ENCODE measurements at places on chromosomes 13 and 19.

DNA sequence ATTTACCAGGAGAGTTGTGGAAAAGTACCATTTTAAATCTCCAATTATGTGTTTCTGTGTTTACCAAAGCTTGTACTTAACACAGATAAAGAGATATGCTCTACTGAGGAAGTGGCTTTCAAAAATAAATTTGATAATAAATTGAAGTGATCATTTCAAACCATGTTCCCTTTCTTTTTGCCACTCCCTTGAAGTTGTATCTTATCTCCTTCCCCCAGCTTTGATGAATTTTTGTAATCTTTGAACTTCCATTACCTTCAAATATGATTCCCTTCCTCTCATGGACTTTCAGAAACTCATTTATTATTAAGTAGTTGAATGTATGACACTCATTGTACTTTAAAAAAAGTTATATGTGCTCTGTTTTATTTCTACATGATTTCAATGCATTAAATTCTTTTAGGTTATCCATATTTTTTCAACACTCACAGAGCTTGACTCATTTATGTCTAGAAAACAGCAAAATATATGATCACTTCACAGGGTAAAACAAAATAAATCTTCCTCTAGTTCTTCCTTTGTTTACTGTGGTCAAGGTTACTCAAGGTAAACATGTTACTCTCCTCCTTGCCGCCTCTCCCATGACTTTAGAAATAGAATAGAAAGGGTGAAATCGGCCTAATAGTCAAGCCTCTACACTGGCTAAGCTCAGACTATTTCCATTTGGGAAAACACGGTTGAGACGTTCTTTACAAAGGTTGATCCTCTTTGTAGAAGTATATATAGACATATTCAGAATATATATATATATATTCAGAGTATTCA lies 251.2 kb upstream of the SPRY2 start:
- no peak for DNase-seq

DNA sequence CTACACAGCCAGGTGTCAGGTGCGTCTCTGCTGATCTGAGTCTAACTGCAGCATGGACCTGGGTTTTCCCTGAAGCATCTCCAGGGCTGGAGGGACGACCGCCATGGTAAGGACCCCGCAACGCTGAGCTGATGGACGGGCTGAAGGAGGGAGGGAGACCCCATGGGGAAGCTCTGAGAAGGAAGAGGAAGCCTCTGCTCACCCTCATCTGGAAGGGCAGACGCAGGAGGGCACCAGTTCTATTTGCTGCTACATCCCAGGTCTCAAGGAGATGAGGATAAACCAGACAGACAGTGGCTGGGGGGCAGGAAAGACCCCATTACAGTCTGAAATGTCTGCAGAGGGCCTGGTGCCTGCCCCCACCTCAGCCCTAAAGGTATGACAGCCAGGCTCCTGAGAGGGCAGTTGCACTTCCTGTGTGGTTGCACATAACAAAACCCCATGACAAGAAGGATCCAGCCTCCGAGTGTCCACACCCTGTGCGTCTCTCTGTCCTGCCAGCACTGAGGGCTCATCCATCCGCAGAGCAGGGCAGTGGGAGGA lies at the start of gene LILRA2:
TSS of gene LILRA2 (plus strand) at position 461 of the 543 bp plus-strand sequence. CDS start 89 bp downstream, outside the sequence.
- no peak for DNase-seq

DNA sequence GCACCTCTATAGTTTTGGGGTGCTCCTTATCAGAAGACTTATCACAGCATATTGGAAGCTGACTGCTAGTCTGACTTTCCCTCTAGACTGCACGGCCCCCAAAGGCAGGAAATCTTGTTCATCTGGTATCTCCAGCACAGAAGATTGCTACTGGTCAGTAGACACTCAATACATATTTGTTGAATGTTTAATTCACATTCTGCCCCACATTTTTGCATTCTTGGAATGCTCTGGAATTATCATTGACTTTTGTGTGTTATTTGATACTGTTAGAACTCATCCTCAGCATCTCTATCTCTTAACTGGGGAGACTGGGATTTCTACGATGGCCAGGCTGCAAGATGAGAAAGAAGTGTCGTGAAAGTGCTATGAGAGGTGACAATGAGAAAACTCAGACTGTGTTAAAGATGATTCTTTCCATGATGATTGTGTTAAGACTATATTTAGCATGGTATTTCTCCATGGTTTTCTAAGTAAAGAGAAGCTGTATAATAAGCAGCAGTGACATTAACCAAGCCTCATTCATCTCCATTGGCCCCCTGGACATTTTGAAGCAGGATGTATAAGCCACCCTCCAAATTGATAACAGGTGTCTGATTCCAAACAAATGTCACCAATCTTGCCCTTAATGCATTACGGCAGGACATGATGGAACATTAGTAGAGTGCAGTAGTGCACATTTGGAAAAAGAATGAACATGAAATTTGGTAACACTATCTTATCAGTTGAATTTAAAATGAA lies 440.9 kb downstream of the RFC3 start:
- no peak for DNase-seq

- no peak for DNase-seq
Observed at GRCh38 chr13:50584856-50585580, 258.5 kb downstream of the DLEU7 start.

GRCh38 chr13:20438801-20439200 lies 86.9 kb downstream of the CRYL1 start:
- DNase-seq: no peak

DNA sequence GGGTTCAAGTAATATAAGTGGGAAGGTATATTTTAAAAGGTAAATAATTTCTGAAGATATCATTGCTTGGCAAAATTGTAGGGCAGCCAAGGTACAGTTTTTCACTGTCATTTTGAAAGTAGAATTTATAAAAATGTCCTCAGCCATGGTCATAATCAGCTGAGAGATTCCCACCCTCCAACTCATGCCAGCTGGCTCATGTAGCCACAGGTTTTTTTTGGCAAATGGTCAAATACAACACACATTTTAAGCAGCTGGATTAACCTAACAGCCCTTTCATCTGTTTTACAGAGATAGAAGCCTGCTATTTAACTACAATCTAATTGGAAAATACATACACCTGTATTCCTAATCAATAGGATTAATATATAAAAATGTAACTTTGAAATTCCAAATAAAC lies 619.2 kb upstream of the SGCG start:
- no peak for DNase-seq

- no peak for DNase-seq
Observed at GRCh38 chr13:33828431-33829129, 10.6 kb downstream of the RFC3 start.

GRCh38 chr19:29631450-29631849 lies 25.4 kb downstream of the POP4 start:
- no peak for DNase-seq

DNA sequence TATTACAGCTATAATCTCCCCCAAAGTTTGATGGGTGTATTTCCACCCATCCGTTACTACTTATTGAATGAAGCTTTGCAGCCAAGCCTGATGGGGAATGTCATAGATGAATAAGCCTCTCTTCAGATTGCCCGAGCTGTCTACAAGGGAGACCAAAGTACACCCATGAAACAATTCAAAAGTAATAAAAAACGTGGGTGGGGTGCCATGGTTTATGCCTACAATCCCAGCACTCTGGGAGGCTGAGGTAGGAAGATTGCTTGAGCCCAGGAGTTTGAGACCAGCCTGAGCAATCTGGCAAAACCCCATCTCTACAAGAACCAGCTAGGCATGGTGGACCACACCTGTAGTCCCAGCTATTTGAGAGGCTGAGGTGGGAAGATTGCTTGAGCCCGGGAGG lies 419.2 kb downstream of the FGF9 start:
- no peak for DNase-seq

- no peak for DNase-seq
Observed at GRCh38 chr13:30837227-30838159, 68.6 kb upstream of the MEDAG start.

DNA sequence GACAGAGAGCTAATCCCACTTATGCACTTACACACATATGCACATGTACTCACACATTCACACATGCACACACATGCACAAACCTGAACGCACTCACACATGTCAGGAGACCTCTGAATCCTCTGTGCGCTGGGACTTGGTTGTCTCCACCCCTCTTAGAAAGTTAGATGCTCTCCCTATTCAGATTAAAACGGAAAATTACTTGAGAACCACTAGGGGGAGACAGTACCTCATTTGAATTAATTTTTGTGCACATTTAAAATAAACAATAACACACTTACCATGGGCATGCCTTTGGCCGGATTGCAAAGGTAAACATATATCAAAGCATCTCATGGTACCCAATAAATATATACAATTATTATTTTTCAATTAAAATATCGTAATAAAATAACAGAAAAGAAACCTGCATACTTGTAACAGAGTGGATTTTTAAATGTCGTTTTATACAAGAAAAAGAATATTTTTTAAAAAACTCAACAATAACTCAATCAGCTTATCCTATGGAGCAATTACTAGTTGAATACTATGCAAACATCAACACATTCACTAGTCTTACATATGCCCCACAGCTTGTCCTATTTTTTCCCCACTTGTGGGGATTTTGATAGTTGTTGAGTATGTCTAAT lies 9.5 kb upstream of the LILRB4 start:
- DNase-seq: no peak

GRCh38 chr19:30888937-30889336 lies 460.3 kb downstream of the TSHZ3 start:
- no peak for DNase-seq

GRCh38 chr13:92807353-92807752 lies 419.3 kb upstream of the GPC6 start:
- DNase-seq: no peak

DNA sequence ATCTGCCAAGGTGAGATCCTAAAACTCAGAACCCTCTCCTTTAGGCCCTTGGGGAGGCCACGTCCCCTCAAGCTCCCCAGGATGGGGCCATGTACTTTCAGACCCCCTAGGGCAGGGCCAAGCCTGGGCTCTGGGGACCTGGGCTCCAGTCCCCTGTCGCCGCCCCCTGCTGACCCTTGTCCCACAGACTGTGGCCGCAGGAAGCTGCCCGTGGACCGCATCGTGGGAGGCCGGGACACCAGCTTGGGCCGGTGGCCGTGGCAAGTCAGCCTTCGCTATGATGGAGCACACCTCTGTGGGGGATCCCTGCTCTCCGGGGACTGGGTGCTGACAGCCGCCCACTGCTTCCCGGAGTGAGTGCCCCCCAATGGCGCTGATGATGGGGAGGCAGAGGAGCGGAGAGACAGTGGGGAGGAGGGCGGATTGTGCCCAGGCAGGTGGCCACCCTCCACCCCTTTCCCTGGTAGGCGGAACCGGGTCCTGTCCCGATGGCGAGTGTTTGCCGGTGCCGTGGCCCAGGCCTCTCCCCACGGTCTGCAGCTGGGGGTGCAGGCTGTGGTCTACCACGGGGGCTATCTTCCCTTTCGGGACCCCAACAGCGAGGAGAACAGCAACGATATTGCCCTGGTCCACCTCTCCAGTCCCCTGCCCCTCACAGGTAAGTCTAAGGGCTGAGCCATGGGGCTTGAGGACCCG lies 18.8 kb downstream of the HPN start:
- no peak for DNase-seq

GRCh38 chr13:54029720-54030119 lies 1001.1 kb downstream of the OLFM4 start:
- no peak for DNase-seq

All from BJ (cell line).